Dermis blood vessel endothelial cell (primary cell): ENCODE measurements at places on chromosomes 13 and 19. TPM values are rescaled to one million over a fixed set of nuclear protein-coding genes. Genes with fewer than 3 reads are reported as not detected.
A peak's percentile ranks its signal among the peaks of the same experiment; 100 is the strongest.

Gene KLK14
- total RNA-seq = not detected in 2 replicates

DNA sequence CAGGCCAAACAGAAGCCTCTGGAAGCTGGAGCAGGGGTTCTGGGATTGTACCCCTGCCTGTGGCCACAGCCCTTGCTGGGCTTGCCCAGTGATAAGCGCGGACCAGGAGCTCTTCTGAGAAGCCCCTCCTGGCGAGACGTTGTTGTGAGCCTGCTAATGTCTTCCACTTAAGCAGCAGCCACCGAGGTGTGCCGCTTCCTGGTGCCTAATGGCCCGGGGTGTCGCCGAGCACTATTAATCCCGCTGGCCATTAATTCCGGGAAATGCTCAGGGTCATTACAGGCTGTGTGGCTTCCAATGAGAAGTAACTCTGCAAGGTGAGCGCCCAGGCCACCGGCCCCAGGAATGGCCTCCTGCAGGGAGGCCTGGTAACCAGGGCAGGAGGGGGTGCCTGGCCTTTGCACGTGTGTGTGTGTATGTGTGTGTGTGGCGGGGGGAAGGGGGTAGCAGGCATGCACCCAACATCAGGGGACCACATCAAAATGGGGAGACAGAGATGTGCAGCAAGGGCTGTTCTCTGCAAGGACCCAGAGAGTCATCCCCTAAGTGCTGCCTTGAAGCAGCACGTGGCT is 175.0 kb downstream of the URI1 start:
- no peak for DNase-seq

GRCh38 chr19:3108775-3109174 is 14.6 kb downstream of the GNA11 start:
- DNase-seq = peak; percentile 83

GRCh38 chr13:79837741-79838450 is 356.9 kb downstream of the NDFIP2 start:
- peak; percentile 13 for DNase-seq

GRCh38 chr19:16862826-16863415 is 25.9 kb upstream of the F2RL3 start:
- no peak for DNase-seq

Gene AXL
- total RNA-seq = 11.2 and 90.9 TPM in 2 replicates

Gene HNRNPM
- 58.7 and 126 TPM in 2 replicates for total RNA-seq

Gene MBD3L1
- total RNA-seq = not detected in 2 replicates
